ACHN (cell line): ENCODE measurements at places on chromosomes 16 and 17.

- DNase-seq: no peak
These were observed 879.4 kb downstream of the CDH11 start for GRCh38 chr16:64242492-64242891.

DNA sequence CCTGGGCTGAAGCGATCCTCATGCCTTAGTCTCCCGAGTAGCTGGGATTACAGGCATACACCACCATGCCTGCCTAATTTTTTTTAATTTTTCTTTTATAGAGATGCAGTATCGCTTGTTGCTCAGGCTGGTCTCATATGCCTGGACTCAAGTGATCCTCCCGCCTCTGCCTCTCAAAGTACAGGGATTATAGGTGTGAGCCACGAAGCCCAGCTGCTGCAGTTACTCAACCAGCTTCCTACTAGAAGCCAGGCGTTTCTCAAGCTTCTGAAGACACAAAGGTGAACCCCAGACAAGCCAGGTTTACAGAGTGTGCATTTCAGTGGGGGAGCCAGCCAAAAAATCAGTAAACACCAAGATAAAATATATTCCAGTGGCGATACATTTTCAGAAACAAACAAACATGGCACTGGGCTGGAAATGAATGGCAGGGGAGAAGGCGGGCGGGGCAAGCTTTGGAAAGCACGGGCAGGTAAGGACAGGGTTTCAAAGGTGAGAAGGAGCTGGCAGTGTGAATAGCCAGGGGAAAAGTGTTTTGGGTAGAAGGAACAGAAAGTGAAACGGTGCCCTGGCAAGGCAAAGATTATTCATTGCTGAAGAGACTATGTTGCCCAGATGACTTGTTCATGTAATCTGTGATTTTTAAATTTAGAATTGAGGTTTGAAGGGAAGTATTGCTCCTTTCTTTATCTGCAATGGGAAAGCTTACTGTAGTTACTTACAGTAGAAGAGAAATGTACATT lies 471.1 kb downstream of the WWOX start:
- no peak for DNase-seq

DNA sequence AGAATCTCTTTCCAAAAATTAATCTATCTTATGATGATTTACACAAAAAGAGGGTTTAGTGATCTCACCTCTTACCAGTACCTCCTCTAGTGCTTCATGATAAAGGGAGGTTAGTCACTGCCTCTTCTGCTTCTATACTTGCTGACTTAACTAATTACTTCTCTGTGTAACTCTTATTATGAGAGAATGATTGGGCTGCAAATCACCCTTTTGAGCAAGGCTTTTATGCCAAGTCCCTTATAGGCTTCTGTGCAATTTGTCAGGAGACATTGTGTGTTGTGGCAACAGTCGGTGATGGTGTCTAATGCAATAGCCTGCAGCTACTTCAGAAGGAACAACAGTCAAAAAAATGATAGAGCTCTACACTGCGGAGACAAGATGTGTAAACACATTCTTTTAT lies 1568.1 kb upstream of the GOT2 start:
- no peak for DNase-seq

DNA sequence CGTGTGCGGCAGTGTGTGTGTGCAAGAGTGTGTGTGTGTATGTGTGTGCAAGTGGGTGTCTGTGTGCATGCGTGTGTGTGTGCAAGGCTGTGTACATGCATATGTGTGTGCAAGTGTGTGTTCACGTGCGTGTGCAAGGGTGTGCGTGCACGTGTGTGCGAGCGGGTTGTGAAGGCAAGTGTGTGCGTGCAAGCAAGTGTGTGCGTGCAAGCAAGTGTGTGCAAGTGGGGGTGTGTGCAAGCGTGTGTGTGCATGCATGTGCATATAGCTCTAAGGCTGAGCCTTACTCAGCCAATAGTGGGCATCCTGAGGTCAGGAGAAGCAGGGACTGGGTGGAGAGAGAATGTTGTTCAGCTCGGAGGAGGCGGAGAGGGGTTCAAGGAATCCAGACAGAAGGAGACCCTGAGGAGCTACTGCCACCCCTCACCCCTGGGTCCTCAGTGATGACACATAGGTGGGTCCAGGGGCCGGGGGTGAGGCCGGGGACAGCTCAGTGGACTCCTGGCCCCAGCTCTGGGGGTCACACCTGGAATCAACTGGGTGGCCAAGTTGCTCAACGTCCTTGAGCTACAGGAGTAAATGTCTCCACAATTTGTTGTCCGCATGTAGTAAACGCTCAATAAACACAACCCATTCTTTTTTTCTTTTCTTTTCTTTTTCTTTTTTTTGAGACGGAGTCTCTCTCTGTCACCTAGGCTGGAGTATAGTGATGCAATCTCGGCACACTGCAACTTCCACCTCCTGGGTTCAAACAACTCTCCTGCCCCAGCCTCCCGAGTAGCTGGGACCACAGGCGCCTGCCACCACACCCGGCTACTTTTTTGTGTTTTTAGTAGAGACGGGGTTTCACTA lies 1.8 kb downstream of the PRR29 start:
- DNase-seq: no peak

DNA sequence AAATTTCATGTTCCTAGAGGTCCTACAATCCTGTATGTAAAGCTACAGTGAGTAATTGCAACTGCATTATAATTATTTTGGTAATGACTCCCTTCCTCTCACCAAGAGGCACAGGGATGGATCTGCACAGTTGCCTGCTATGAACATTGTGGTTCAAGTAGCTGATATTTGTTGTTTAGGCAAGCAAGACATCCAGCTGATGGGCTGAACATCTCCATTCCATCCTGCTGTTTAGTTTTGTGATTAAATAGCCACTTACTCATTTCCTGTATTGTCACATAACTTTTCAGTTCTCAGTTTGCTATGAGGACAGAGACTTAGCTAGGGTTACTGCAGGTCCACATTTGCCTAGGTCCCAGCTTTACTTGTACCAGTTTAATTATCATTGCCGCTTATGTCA lies 181.2 kb upstream of the TBX2 start:
- no peak for DNase-seq

DNA sequence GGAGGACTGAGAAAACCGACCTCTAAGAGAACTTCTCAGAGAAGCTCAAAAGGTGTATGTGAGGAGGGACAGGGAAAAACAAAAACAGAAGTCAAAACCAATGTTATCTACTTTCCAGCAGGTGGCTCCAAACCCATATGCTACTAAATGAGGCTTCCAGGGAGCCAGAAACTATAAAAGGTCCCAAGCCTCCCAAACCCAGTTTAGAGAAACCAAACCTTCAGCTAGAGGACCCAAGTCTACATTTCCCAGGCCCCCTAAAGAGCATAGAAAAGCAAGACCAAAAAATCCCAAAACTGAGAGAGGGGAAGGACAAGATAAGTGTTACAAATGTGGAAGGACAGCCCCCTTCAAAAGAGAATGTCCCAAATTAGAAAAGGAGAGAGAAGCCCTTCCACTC lies 3.7 kb downstream of the HPR start:
- DNase-seq: peak; percentile 56

- DNase-seq: no peak
These were observed 213.8 kb upstream of the NLRP1 start for GRCh38 chr17:5798094-5798493.

- no peak for DNase-seq
These were observed 18.4 kb upstream of the PRKCA start for GRCh38 chr17:66283971-66284370.

DNA sequence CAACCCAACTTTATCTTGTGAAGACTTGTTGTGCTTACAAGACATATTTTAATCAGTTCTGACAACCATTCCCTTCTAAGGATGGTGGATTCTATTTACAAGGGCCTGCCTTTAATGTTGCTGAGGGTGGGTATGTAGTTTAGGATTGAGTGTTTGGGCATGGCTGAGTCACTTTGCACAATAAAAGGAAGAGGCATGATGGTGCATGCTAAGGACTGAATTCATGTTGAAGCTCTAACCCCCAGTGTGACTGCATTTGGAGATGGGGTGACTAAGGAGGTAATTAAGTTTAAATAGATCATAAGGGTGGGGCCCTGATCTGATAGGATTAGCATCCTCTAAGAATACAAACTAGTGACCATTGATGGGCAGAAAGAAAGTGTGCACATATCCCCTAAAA lies 196.1 kb upstream of the HS3ST3A1 start:
- DNase-seq: no peak

DNA sequence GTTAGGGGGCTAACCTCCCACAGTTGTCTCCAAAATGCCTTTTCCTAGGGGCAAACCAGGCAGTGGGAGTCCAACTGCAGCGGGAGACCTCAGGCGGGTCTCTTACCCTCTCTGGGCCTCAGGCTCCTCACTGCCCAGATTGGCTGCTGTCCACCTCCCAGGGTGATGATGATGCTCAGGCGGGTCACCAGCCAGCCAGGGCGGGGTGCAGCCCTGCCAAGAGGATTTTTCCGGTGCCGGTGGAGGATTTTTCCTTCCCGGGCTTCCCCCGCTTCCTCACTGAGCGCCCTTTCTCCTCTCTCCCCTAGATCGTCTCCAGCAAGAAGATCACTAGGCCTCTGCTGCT lies 22.8 kb downstream of the CPNE2 start:
- DNase-seq: no peak

- peak; percentile 49 for DNase-seq
These were observed 90.7 kb upstream of the SMIM36 start for GRCh38 chr17:55601874-55602364.

- no peak for DNase-seq
These were observed 137.4 kb upstream of the TNRC6C start for GRCh38 chr17:77821114-77821513.

- no peak for DNase-seq
These were observed 2.0 kb downstream of the P2RX1 start for GRCh38 chr17:3914312-3914670.

DNA sequence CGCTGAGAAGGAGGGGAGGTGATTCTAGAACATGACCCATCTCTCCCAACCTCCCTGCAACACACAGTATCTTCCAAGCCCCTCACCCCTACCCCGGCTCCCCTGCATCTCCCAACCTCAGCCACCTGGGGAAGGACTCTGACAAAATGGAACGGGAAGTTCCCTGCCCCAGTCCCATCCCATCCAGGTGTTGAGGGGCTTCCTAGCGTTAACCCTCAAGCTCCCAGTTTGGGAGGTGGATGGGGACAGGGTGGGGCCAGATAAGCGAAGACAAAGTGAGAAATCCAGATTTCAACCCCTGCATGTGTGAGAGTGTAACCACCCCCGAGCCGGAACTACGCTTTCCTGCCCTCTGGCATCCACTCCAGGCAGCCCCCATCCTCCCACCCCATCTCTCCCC lies 1.8 kb downstream of the ZSCAN10 start:
- DNase-seq: no peak

DNA sequence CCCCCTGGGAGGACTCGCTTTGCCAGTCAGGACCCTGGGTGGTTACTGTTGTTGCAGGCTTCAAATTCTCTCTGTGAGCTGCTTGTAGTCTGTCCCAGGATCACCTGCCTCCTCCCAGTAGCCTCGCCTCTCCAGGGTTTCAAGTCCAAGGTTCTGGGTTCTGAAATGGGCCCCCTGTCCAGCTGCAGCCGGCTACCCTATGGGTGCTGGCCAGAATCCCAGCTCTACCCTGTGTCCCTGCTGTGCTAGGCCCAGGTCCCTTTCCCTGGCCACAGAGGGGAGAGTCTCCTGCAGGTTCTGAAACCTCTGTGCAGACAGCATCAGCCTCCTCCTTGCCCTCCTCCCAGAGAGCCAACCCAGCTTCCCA lies 21.4 kb downstream of the UNC13D start:
- DNase-seq: no peak

DNA sequence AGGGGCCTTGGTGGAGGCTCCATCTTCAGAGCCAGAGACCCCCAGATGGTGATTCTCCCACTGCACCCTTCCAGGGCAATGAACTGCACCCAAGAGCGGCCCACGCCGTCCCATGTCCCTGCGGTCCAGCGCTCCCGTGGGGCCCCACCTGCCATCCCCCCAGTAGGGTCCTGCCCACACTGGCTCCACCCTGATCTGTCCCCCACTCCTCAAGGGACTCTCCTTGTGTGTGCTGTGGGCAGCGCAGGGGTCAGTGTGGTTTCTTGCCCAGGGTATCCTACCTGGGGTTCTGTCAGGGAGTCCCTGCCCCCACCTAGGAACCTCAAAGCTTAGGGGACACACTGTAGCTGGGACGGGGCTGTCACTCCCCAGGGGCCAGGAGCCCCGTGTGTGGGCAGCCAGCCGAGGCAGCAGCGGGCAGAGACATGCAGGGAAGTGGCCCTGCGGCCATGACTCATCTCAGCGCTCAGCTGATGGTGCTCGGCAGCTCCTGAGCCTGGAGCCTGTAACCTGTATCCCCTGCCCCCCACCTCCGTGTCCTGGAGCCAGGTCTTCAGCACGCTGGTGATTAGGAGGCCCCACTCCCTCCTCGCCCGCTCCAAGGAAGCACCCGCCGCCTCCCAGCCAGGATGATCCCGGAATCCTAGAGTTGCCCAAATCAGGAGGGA lies 35.7 kb upstream of the SSTR5 start:
- DNase-seq: peak; percentile 75

DNA sequence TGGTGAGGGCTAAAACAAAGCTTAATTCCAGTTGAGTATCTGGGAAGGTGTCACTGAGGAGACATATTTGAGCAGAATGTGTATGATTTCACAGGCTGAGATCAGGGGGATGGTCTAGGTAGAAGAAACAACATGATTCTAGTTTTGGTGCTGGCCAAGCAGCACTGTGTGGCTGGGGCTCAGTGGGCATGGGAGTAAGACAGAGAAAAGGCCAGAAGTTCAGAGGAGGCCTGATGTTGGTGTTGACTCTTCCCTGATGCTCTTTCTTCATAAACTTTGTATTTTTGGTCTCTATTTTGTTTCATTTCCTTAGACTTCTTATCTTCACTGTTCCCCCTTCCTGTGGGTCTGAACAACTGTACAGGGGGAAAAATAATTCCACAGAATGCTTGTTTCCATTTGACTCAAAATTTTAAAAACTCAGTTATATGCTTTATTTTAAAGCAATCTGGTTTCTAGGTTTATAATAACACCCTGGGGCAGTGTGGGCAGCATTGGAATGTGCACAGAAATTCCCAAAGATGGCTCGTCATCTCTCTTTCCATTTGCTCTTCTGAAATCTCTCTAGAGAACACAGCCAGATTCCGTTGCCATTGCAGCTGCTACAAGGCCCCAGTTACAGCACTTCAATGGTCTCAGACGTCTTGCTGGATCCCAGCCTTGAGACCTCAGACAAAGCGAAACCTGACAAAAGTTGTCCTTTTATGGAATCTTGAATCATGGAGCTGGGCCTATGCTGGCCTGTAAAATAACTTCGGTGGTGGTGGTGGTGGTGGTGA lies 68.3 kb downstream of the SNX11 start:
- no peak for DNase-seq

GRCh38 chr17:16417399-16417798 lies 2.0 kb downstream of the TRPV2 start:
- DNase-seq: no peak
